Right ventricle myocardium inferior (tissue), 1 donor: ENCODE measurements at places on chromosomes 5 and 9. TPM values are rescaled to one million over a fixed set of nuclear protein-coding genes. Genes with fewer than 3 reads are reported as not detected.

GRCh38 chr9:128242828-128243214 is 33.0 kb downstream of the GOLGA2 start:
- DNase-seq = no peak

DNA sequence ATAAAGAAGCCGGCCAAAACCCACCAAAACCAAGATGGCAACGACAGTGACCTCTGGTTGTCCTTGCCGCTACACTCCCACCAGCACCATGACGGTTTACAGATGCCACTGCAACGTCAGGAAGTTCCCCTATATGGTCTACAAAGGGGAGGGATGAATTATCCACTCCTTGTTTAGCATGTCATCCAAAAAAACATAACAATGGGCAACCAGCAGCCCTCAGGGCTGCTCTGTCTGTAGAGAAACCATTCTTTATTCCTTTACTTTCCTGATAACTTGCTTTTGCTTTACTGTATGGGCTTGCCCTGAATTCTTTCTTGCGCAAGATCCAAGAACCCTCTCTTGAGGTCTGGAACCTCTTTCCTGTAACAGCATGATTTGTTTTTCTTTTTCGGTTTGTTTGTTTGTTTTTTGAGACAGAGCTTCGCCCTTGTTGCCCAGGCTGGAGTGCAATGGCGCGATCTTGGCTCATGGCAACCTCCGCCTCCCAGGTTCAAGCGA is 2.0 kb upstream of the UAP1L1 start:
- no peak for DNase-seq

- DNase-seq = no peak
Measured at GRCh38 chr5:125057912-125058826, 311.7 kb upstream of the ZNF608 start.

DNA sequence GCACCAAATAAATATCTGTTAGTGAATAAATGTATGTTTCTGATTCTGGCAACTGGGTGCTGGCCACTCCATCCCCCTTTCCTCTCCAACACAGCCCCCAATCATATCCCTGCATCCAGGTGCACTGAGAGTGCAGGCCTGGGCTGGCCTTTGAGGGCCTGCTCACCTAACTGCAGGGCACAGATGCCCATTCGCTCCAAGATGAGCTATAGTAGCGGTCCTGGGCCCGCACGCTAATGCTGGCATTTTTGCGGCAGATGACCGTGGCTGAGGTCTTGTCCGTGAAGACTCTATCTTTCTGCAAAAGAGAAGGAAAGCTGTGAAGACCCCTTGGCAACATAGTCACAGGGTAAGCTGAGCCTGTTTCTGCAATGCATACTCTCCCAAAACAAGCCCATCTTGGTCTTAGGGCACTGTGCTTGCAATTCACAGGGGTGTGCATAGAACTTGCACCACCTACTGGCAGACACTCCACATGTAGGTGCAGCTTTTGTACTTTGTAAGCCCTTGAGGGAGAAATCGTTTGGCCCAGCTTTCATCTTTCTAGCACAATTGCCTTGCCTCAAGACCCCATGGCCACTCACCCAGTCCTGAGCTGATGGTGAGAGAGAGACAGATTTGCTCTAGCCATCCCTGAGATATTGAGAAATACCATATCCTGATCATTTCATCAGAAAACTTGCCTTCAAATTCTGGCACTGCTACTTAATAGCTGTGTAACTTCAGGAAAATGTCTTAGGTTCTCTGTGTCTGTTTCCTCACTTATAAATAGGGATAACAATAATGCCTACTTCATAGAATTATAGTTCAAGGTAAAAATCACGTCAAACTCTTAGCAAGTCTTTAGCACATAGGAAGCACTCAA is 13.5 kb downstream of the IL12B start:
- DNase-seq = no peak

DNA sequence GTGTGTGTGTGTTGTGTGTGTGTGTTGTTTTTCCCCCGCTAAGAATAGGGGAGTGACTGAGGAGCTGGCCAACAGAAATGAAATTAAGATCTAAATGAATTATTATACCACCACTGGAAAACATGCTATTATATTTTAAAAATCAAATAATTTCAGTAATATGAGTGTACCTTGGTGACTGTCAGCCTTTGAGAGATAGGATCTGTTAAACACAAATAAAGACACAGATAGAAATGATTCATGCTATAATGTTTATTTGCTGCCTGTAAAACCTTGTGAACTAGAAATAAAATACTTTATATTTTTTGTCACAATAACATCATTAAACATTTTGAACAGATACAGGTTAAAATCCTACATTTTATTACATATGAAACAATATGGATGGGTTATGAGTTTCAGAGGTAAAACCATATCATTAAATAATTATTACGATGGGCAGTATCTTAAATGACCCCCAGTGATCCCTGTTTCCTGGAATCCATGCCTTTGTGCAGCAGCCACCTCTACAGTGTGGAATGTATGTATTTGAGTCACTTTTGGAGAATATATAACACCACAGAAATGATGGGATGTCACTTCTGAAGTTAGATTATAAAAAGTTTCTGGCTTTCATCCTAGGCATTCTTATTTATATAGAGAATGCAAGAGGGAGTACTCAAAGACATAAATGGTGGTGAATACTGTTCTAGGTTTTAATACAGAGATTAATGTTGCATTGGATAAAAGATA is 617.2 kb downstream of the CDH18 start:
- DNase-seq = no peak

DNA sequence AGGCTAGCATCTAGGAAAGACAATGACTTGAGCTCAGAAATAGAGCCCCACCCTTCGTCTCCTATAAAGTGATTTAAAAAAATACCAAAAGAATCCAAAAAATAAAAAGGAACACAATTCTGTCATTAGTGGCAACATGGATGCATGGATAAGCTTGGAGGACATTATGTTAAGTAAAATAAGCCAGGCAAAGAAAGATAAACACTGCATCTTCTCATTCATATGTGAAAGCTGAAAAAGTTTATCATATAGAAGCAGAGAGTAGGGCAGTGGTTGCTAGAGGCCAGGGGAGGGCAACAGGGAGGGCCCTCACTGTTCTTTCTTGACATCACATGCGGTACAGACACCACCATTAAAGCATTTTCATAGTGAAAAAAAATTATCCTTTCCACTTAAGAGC is 220.9 kb upstream of the TRPC7 start:
- DNase-seq = no peak

DNA sequence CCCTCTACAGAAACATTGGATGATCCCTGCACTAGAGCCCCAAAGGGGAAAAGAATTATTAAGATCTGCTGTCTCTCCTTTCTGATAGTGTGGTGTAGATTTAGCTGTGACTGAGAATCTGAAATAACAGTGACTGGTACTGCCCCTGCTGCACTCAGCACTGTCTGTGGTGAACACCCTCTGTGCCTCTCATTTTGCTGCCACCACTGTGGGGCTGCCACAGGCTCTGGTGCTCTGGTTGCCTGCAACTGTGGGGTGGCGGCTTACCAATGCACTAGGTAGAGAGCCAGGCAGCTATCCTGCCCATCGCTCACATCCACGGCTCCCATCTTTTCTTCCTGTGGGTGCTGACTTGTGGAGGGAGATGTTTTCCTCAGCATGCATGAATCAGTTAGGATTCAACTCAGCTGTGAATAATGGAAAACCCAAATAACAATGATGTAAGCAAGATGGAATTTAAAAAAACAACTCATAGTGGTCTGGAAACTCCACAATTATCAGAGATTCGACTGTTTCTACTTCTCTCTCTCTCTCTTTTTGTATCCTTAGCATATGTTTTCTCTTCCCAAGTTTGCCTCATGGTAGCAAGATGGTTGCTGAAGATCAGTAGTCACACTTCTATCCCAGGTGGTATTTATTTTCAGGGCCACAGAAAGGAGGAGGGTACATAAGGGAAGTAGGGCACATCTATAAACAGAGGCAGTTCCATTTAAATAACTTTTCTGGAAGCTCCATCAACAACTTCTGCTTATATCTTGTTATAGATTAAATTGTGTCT is 99.8 kb upstream of the DAP start:
- DNase-seq = no peak

DNA sequence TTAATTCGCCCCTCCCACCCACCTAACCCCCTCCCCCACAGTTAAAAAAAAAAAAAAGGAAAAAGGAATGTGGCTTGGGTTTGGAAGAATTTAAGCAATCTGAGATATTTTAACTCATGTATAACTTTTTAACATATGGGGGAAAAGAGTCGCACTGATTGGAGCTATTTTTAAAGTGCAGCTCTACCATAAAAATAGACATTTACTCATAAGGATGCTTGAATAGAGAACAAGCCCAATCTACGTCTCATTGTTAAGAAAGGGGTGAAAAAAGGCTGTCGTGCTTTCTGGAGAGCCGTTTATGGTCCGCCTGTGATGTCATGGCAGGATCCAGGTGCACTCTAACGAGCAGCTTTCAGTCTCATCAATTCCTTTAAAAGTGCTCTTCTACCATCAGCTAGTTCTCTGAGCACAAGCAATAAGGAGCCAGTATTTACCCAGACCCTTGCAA is 142.4 kb downstream of the ELAVL2 start:
- no peak for DNase-seq

- no peak for DNase-seq
Measured at GRCh38 chr9:35628389-35628991, 10.3 kb upstream of the CD72 start.

DNA sequence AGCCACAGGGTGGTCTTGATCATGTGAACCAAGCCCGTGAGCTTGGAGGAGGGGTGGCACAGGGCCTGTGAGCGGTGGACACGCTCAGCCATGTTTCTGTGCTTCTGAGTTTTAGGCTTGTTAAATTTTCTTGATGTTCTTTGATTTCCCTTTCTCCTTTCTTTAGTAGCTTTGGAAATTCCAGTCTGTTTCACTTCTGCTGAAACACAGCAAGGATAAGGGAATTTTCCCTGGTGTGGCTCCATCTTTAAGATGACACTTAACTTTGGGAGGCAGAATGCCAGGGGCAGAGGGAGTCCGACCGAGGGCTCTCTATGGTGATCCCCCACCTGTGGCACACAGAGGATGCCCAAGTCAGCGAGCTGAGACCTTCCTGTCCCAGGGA is 29.7 kb upstream of the BASP1 start:
- no peak for DNase-seq

The JAKMIP2 gene
- 0.16 TPM for total RNA-seq

The INSL4 gene
- total RNA-seq = not detected

The FUT7 gene
- 0.11 TPM for total RNA-seq

The SPATA31E1 gene
- not detected for total RNA-seq

The DPYSL3 gene
- total RNA-seq = 22.1 TPM

The STPG3 gene
- total RNA-seq = 1.4 TPM
